ENCODE measurements at places on chromosomes 6 and 20. TPM values are rescaled to one million over a fixed set of nuclear protein-coding genes. Genes with fewer than 3 reads are reported as not detected.

The LY6G6D gene
- not detected for polyA plus RNA-seq

The LAMP5 gene
- polyA plus RNA-seq = not detected

The PAX1 gene
- polyA plus RNA-seq = not detected

The CD24 gene
- polyA plus RNA-seq = 192 TPM

The MDFI gene
- 181 TPM for polyA plus RNA-seq

The LY6G5C gene
- 1.5 TPM for polyA plus RNA-seq
